ENCODE measurements at places on chromosomes 16 and 17.

- no peak for DNase-seq
Observed at GRCh38 chr16:88870608-88871348, 4.3 kb upstream of the PABPN1L start.

DNA sequence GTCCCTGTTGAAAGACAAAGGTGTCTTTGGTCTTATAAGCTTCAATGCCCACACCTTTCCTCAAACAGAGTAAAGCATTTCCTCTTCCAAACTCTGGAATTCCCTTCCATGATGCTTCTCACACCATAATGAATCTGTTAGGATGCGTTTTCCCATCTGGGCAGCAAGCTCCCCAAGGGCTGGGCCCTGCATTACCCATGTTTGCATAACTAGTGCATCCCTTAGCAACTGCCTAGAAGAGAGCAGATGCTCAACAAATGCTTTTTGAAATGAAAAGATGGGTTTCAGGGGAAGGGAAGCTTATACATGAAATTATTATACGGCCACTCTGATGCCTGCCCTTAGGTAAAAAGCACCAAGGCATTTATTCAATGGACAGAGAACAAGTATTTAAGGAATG lies 124.5 kb upstream of the CCL2 start:
- no peak for DNase-seq

DNA sequence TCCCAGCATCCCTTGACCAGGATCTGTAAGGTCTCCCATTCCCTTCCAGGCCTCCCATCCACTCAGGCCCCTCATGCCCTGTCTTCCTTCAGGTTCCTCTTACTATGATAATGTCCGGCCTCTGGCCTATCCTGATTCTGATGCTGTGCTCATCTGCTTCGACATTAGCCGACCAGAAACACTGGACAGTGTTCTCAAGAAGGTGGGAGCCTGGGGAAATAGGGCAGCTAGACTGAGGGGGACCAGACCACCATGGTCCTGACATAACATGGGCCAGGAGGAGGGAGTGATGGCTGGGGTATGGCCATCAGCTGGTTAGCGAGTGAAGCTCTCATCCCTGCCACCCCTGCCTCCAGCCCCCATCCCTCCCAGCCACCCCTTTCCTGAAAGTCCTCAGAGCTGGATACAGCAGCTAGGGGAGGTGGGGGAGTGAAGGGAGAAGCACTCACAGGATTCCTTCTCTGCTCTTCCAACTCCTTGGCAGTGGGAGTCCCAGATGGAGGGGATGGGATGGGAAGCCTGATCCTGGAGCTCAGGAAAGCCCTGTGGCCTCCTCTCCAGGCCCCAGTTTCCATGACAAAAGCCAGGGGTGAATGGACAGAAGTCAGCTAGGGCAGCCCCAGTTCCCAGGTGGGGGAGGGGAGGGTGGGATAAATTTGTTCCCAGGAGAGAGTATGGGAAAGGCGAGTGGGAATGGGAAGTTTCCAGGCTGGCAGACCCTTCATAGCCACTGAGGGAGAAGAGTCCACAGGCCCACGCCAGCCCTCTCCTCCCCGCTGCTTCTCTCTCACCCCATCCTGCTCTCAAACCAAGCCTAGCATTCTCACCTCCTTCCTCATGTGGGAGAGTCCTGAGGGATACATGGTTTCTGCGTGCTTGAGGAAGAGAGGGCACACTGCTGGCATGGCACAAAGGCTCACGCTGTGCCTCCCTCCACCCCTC lies 2.3 kb downstream of the RND2 start:
- DNase-seq = no peak

DNA sequence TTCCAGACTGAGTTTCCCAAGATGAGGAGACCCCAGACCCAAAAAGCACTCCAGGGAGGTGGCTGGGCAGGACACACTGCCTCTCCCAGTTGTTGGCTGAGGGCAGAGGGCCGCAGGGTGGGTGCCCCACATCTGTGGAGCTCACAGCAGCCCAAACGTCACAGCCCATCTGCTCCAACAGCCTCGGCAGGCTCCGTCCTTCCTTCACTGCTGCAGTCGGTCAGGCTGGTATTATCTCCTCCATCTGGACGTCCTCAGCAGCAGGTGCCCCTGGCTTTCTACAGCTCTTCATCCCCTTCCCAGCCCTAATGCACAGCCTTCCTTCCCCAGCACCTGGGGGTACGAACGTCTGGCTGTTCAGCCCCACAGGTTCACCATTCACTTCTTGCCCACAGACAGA lies 55.2 kb downstream of the PRMT7 start:
- DNase-seq = no peak

DNA sequence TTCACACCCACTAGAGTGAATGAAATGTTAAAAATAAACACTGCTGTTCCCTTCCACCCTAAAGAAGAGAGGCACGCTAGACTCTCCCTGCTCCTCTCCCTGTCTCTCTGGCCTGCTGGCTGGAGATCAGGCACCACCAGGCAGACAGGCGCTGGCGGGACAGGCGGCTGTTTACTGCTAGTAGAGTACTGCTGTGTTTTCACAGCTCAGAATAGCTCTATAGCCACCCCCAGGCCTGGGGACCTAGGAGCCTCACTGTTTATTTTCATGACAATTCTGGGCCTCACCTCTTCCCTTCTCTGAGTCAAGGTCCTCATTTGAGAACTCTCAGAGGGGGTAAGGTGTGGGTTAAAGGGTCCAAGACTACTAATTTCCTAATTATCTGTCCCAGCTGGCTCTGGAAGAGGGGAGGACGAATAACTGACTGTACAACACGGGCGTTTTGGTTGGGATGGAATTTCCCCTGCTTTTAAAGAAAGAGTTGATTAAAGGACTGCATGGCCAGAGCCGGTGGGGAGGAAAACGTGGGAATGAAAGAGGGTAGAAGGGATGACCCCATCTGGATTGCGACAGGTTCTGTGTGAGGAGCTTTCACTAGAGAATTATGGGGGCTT lies 9.0 kb upstream of the G6PC1 start:
- no peak for DNase-seq

DNA sequence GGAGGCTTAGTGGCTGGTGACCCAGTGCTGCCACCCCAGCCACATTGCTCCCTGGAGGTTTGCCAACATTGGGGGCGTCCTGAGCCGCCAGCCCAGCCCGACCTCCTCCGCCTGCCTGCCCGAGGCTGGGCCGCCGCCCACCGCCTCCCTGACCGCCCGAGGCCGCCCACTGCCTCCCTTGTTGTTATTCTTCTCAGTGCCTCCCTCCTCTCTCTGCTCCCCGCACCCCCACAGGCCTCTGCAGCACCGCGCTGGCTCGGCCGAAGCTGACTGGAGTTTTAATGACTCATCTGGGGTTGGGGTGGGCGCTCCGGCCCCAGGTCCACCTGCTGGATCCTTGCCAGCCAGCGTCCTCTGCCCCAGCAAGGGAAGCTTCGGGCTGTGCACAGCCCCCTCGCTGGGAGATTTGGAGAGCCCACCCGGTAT lies 102.5 kb downstream of the RBFOX3 start:
- DNase-seq = no peak

DNA sequence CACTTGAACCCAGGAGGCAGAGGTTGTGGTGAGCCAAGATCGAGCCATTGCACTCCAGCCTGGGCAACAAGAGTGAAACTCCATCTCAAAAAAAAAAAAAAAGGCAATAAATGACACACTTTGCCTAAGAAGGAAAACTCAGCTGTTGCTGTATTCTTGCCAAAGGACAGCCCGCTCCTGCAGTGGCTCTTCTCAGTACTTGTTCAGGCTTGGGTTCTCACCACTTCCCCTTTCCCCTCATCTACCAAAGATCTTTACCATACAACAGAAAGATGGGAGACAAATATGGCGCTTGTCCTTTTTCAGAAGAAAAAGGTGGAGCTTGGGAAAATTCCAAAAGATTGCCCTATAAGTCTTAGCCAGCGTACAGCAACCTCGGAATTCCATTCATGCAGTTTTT lies 58.5 kb downstream of the MYH13 start:
- no peak for DNase-seq

GRCh38 chr17:20173091-20173490 lies 163.9 kb downstream of the SPECC1 start:
- no peak for DNase-seq

DNA sequence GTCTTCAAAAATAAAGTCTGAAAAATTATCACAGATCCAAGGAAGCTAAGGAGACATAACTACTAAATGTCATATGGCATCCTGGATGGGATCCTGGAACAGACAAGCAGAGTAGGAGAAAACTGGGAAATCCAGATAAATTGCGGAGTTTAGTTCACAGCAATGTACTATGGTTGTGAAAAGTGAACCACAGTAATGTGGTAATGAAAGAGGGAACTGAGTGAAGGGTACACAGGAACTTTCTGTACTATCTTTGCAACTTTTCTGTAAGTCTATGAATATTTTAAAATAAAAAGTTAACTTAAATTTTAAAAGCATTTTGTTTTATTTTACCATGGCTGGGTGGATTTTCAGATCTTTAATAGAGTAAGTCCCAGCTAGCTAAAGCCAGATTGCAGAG lies 16.3 kb downstream of the SLFN12L start:
- no peak for DNase-seq

DNA sequence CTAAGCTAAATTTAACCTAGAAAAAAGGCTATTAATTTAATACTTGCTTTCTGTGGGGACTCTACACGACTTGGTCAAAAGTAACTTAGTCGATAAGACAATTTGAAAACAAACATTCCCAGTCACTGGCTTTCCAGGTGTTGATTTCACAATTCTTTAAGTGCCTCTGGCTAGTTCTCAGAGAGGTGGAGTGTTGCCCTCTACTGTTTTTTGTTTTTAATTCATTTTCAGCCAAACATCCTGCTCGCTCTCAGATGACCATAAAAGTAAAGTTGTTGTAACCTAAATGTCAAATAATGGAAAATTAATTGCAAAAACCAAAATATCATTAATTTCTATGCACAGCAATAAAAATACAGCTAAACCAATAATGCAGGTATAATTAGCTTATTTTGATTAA lies 107.1 kb downstream of the MYO1D start:
- DNase-seq = no peak

- DNase-seq = no peak
Observed at GRCh38 chr16:180101-180675, at the start of gene HBQ1. Gene HBQ1, plus strand, starts transcription at chr16:180459. Its CDS starts 28 bp downstream, at chr16:180487.

DNA sequence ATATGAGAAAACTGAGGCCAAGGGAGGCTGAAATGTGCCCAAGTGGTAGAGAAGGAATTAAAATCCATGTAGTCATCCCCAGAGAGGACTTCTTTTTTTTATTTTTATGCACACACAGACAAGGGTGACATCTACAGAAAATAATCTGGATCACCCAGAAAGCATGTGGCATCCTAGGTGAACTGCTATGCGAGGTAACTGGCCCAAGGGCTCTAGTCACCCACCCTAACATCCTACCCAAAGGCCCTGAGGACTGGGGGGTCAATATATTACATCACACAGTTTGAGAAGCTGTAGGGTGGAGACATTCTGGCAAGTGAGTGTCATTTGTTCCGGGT lies 23.3 kb downstream of the TEX14 start:
- DNase-seq = no peak

GRCh38 chr16:55834049-55834448 lies 1.2 kb upstream of the CES1 start:
- DNase-seq = no peak

GRCh38 chr17:9519583-9520272 lies 55.9 kb downstream of the STX8 start:
- no peak for DNase-seq

DNA sequence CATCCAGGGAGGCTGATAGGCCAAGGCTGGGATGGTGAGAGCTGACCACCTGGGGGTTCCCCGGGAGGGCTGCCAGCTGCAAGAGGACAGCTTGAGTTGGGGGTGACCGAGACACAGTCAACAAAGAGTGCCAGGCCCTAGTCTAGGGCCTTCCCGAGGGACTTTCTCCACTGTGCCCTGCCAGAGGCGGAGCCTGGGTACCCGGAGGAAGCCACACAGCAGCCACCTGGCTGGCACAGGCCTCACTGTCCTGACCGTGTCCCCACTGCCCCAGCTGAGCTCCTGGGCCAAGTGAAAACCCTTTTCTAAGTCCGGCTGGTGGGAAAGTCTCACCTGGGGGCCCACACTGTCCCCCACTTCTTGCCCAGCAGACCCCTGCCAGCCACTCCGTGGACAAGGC lies 71.9 kb upstream of the GSE1 start:
- no peak for DNase-seq

DNA sequence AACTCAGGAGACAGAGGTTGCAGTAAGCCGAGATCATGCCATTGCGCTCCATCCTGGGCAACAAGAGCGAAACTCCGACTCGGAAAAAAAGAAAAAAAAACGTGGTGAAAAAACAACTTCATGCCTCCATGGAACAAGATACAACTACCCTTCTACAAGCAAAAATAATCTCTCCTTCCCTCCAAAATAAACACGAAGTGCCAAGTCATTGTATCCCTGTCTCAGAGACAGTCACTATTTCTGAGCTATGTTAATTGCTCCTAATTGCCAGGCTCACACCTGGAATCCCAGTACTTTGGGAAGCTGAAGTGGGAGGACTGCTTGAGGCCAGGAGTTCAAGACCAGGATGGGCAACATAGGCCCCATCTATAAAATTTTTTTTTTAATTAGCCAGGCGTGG lies 19.0 kb upstream of the SLC16A5 start:
- DNase-seq = no peak

DNA sequence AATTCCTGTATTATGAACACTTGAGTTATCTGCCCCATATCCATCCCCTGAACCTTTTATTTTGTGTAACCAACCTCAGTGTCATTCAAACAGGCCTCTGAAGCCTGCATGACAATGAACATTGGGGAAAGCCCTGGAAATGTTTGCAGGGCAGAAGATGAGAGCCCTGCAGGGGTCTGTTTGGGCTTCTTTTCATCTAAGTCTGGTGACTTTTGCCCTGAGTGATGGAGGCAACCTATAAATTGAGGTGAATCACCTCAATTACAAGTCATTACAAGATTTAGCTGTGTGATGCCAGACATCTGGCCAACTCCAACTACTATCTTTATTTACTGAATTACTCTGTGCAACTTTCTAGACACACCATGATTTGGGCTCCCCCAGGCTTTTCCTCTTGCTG lies 189.2 kb downstream of the MAF start:
- no peak for DNase-seq

DNA sequence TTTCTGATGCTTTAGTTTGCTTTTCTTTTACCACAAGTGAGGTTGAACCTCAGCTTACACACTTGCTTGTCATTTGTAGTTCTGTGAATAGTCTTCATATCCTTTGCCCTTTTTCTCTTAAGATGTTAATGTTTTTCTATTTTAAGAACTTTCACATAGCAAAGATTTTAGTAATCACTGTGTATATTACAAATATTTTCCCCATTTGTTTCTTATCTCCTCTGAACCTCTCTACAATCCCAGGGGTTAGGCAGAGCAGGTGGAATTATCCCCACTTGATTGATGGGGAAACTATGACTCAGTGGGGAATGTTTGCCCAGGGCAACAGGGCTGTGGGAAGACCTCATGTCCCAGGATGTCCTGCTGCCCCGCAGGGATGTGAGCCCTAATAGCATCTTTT lies 11.7 kb upstream of the MYH3 start:
- no peak for DNase-seq

GRCh38 chr16:85300406-85300968 lies 188.2 kb upstream of the CIBAR2 start:
- no peak for DNase-seq
